Stimulated activated CD8-positive, alpha-beta memory T cell treated with anti-CD3 and anti-CD28 coated beads, Interleukin-7, amount 100 ng/mL, for 1 hour (primary cell): ENCODE measurements at places on chromosomes 6 and 20.

DNA sequence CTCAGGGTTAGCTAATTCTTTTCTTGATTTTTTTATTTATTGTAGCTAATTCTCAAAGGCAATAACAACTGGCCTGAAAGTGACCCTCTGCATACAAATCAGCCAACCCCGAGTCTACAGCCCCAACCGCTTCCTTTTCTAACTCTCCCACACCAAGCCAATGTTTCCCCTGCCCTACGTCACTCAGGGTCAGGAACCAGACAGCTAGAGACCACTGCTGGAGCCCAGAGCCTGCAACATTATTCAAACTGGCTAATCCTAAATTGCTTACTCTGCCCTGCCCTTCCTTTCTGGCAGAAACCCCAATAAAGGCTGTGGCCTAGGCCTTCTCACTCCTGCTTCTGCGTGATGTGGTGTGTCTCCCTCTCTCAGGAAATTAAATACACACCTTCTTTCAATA is 320.7 kb downstream of the CBLN4 start:
- no peak for DNase-seq

DNA sequence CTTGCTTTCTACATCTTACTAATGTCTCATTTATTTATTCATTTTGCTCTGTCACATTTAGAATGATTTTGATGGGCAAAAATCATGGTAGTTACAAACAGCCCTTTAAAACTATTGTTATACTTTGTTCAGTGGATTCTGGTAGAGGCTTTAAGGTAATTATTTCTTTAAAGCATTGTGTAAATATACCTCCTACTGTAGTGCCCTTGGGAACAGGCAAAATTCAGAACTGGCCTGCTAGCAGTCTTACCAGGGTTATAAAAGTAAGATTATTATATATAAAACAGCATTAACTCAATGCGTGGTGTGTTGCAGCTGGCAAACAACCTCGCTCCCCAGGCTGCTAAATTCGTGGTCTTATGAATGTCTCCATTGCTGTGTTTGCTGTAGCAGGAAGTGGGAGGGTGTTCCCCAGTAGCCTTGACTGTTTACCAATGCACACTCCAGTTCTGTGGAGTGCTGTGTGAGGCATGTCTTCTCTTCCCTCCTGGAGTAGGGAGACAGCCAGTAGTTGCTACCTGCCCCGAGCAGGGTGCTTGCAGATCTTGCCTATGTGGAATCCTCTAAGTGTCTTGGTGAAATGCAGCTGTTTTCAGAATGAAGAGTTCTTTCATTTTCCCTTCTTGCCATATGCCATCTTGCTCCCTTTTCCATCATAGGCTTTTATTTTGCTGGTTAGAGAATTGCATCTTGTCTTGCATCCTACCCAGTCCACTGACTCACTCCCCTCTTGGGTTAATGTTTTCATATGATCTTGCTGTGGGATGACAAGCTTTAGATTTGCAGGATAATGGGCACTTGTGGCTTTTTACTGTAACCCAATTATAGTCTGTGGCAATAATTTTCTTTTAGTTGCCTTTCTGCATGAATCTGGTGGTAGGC is 45.3 kb downstream of the IGF2R start:
- DNase-seq: no peak

DNA sequence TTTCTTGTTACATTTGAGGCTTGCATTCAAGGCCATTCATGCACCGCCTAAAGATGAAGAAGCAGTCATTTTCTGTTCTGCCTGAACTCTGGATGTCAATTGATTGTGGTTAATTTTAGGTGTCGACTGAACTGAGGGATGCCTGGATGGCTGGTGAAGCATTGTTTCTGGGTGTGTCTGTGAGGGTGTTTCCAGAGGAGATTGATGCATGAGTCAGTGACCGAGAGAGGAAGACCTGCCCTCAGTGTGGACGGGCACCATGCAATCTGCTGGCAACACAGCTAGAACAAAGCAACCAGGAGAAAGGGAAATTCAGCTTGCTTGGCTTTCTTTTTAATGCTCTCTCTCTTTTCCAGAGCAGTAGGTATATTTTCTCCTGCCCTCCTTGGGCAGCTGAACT is 164.1 kb upstream of the ECI2 start:
- DNase-seq: no peak

DNA sequence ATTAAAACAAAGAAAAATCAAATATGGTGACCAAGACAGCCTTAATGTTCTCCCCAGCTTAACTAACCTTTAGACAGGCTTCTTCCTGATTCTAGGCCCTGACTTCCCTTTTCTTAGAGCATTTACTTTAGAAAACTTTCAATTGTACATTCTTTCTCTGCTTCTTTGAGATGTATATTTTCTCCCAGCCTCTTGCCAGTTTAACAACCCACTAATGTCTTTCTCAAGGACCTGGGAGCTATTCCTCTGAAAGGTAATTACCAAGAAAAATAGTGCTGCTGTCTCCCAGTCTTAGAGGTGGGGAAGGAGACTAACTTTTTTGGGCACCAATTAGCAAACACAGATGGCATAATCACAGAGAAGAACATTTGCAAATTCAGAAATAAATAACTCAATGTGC is 62.8 kb upstream of the KCNQ5 start:
- no peak for DNase-seq

DNA sequence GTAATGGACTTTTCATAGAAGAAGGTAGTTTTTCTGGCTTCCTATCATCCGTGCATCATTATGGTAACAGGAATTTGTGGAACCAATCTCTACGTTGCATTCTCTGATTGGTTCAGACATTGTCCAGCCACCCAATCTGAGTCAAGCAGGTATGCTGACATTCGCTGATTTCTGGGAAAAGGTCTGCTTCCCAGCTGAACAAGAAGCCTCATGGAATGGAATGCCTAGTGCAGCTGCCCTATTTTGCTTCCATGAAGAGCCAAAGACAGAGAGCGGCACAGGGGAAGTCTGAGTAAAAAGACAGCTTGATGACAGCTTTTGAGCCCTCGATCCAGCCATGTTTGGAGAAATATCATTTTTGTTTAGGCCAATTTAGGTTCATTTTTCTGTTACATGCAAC is 38.5 kb upstream of the TXLNB start:
- no peak for DNase-seq

DNA sequence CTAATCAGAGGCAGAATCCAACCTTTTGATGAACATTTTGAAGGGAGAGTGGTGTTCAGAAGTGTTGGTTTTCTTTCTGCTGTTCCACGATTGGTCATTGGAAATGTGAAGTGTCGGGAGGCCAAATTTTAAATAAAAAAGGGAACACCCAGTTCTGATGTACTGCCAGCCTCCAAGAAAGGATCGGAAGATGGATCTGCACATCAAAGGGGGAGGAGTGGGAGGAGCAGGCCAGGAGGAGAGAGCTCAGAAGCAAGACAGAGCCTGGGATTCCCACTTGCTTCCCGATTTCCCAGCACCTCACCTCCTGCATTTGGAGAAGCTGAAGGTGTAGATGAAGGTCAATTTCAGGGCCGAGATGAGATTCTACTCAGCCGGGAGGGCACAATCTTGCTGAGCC is 55.9 kb upstream of the NAA20 start:
- no peak for DNase-seq

DNA sequence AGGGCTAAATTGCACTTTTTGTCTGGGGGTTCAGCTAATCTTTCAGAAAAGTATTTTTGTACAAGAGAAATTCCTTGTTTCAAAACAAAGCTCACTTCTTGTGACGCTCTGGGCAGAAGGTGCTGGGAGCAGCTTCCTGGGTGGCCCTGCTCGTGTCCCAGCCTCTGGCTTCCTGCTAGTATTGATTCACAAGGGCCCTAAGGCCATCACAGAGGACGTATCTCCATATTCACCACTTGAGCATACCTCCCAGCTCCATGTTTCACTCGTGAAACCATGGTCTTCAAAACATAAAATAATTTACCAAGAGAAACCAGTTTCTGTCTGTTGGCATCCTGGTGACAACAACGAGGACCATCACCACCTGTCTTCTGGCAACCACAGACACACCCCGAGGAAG is 49.1 kb downstream of the SYNDIG1 start:
- DNase-seq: no peak

GRCh38 chr6:118641042-118641441 is 10.3 kb downstream of the CEP85L start:
- DNase-seq: no peak

- DNase-seq: no peak
Measured at GRCh38 chr6:29945281-29945820, 3.0 kb downstream of the HLA-A start.

DNA sequence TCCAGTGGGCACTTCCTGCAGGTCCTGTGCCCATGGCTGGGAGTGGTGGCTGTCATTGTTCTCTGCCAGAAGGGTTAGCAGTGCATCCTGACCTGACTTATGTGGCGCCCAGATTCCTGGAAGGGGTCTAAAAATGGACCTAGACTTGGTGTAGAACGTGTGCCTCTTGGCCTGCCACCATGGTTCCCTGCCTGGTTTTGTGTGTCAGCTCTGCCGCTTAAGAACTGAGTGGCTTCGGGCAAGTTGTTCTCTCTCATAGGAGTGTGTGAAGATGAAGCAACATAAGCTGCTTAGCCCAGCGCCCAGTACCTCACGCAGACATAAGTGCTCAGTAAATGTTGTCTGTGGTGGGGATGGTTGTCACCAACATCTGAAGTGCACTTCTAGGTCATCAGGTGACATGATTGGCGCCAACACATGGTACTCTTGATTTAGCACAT is 52.1 kb downstream of the PTPN1 start:
- DNase-seq: no peak

DNA sequence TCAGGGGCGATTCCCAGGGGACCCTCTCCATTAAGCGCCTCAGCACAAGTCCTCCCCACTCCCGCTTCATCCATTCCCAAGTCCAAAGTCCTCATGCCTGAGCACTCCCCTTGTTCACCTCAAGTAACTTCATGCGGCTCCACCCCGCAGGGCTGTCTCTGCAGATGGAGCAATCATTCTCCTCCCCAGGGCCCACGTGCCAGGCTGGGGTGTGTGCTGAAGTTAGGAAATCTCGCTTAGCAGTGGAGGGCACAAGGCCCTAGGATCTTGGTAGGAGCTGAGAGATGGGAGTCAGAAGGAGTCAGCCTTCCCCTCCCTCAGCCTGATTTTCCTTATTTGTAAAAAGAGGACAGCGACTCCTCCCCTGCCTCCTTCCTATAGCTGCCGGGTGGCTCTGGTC is 3.5 kb downstream of the TGM3 start:
- DNase-seq: no peak

DNA sequence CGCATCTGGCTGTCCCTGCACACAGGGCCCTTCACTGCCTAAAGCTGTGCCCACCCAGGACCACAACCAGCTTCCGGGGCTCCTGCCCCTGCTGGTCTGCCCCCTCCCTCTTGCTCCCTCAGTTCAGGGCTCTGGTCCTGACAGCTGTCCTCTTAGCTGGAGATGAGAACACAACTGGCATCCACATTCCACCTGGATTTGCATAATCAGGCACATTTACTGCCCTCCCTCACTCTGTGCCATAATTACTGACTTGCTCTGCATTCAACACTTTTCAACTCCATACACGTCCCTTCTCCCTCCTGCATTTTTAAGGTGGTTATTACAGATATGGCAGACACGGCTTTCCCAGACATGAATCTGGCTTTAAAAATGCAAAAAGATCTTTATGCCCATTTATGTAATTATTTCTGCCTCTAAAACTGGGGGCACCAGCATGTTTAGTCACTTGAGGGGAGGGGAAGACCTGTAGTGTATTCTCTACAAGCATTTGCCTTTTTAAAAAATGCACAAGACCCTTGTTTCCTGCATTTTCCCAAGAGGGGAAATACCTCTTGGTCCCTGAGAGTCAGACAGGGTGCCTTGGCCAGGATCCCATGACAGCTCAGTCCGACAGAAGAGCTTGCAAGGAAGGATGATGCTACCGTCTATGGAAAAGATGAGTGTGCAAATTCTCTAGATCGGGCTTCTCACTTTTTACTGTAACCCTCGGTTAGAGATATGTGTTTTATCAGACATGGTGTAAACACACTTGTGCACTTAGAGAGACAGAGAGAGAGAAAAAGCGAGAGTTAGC is 401.8 kb downstream of the PREX1 start:
- no peak for DNase-seq

- DNase-seq: no peak
Measured at GRCh38 chr6:43699564-43700186, 12.1 kb upstream of the MRPS18A start.

DNA sequence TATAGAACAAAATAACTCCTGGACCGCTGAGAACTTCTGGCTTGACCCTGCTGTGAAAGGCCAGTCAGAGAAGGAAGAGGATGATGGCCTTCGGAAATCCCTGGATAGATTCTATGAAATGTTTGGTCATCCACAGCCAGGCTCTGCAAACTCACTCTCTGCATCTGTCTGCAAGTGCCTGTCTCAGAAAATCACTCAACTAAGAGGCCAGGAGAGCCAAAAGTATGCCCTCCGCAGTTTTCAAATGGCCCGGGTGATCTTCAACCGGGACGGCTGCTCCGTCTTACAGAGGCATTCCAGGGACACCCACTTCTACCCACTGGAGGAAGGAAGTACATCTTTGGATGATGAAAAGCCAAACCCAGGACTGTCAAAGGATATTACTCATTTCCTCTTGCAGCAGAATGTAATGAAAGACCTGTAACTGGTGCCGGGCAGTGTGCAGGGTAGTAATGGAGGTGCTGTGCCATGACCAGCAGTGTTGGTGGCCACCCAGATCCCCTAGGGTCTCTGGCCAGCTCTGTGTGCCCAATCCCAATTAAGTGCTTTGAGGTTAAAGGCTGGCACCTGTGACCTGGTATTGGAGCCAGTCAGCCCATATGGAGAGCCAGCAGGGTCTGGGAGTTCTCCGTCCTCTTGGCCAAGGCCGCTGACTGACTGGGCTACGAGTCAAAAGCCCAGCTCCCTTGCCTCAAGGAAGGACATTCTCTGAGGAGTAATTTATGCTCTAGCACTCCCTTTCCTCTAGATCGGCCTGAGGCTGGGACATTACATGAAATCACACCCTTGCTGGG is 87.1 kb downstream of the TRMT6 start:
- DNase-seq: no peak

DNA sequence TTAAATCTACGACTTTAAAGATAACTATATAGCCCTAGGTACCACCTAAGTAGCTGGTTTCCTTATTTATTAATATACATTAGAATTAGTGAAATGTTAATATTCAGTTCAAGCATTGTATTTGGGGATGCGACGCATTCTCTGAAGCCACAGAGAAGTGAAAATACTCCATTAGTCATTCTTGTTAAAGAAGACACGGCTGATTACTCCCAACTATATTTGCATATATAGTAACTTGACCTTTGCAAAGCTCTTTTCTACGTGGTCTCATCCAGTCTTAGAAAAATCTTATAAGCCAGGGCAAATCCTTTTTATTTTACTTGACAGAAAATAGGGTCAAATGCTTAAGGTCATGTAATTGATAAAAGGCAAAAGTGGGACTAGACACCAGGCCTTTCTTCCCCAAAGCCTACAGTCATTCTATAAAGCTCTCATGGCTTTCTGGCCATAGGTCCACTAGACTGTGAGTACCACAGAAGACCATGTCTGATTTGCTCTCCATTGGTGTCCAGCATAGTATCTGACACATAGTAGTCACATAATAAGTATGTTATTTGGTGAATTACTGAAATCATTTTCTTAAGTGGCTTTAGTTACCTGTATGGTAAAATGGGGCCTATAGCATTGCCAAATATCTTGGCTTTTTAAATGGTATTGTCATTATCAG is 11.3 kb downstream of the ZHX3 start:
- no peak for DNase-seq
